Activated CD8-positive, alpha-beta memory T cell treated with anti-CD3 and anti-CD28 coated beads for 4 hours (primary cell): ENCODE measurements at places on chromosomes 5 and 9.

GRCh38 chr5:154758493-154758892 is 3.3 kb downstream of the LARP1 start:
- no peak for DNase-seq

- no peak for DNase-seq
These were observed 473 bp downstream of the ZBTB34 start for GRCh38 chr9:126860757-126861466.

GRCh38 chr9:4491626-4491975 is 1.3 kb downstream of the SLC1A1 start:
- DNase-seq = no peak

DNA sequence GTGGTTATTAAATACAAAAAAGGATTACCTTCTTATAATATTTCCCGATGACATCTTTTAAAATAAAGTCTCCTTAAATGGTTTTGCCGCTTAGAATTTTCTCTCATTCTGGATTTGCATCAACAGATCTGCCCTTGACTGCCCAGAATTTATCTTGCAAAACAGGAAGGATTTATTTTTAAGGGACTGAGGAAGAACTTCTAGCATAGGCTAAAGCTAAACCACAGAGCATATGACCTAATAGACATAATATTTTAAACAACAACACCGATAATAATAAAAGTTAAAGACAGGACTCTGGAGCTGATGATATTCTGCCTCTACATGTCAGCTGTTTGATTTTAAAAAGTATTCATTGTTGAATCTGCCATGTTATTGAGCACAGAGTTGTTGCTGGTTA is 145.3 kb upstream of the ADCY2 start:
- no peak for DNase-seq

GRCh38 chr9:14889451-14889850 is 20.8 kb downstream of the FREM1 start:
- no peak for DNase-seq

GRCh38 chr9:119137479-119137878 is 231.8 kb downstream of the BRINP1 start:
- DNase-seq = no peak

GRCh38 chr5:150391064-150391834 is 21.5 kb downstream of the CD74 start:
- DNase-seq = no peak

DNA sequence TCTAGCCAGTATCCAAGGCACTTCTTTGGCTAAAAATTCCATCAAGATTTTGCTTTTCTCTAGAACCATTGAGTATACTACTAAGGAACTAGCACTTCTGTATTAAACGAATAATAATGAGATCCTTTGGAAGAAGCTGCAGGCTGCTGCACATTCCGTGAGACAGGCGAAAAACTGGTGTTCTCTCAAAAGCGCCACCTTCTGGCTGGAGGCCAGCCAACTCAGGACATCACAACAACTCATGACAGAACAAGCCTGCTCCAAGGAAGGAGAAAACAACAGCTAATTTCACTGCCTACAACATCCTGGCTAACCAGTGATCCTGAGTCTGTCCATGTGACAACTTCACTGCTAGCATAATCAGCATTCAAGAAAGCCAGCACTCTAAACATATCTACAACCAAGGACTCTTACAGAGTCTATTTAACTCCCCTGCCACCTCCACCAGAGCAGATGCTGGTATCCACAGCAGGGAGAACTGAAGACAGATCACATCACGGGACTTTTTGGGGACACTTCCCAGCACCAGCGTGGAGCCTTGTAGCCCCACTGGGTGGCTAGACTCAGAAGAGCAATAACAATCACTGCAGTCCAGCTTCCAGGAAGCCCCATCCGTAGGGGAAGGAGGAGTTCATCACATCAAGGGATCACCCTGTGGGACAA is 150.5 kb downstream of the YTHDC2 start:
- no peak for DNase-seq

DNA sequence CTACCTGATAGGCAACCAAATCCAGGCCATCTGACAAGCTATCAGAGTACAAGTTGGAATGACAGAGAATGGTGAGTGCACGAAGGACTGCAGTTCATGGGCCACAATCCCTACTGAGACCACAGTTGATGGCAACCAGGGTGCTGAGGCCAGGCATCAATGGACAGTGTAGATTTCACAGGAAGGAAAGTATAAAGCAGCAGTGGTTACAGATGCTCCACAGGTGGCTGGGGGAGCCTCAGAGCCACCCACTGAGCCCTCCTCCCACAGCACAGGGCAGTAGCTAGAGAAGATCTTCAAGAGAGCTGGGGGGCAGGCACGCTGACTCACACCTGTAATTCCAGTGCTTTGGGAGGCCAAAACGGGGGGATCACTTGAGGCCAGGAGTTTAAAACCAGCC is 49.4 kb downstream of the RETREG1 start:
- no peak for DNase-seq

- DNase-seq = no peak
These were observed 721 bp upstream of the MAML1 start for GRCh38 chr5:179731791-179732411.

DNA sequence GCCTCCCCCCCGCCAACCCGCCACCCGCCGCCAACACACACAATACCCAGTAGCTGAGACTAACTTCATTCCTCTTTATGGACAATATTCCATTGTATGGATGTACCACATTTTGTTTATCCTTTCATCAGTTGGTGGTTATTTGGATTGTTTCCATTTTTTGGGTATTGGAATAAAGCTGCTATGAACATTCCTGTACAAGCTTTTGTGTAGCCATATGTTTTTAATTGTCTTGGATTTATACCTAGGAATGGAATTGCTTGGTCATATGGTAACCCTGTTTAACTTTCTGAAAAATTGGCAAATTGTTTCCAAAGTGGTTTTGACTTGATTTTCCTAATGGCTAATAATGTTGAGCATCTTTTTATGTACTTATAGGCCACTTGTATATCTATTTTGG is 4.9 kb upstream of the UBTD2 start:
- DNase-seq = no peak

- DNase-seq = no peak
These were observed 136.4 kb downstream of the SLF1 start for GRCh38 chr5:94754824-94755223.

GRCh38 chr5:115816226-115817081 is at the start of gene CDO1:
Gene CDO1 (minus strand): TSS chr5:115816659. CDS start chr5:115816397, 262 bp downstream.
- DNase-seq = no peak

DNA sequence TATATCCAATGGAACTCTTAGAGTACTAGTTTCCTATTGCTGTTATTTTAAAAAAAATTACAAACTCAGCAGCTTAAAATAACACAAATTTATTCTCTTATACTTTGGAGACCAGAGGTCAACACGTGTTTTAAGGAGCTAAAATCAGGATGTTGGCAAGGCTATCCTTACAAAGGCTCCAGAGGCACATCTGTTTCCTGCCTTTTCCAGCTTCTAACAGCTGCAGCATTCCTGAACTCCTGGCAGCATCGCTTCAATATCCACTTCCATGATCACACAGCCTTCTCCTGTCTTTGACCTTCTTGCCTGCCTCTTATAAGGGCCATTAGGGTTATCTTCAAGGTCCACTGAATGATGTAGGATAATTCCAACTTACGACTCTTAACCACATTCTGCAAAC is 92.2 kb upstream of the CCNG1 start:
- no peak for DNase-seq

- no peak for DNase-seq
These were observed 42.9 kb downstream of the OLFM1 start for GRCh38 chr9:135130207-135130976.
